AG09319 (cell line): ENCODE measurements at places on chromosomes 3 and 15.

GRCh38 chr3:72165317-72165716, 380.4 kb upstream of the PROK2 start:
- no peak for DNase-seq

GRCh38 chr3:37957539-37957936, 33.0 kb upstream of the VILL start:
- no peak for DNase-seq

GRCh38 chr3:12588039-12589009, 31.4 kb downstream of the MKRN2 start:
- no peak for DNase-seq

- DNase-seq, result no peak
These were observed 14.0 kb downstream of the H1-8 start for GRCh38 chr3:129556890-129557547.

DNA sequence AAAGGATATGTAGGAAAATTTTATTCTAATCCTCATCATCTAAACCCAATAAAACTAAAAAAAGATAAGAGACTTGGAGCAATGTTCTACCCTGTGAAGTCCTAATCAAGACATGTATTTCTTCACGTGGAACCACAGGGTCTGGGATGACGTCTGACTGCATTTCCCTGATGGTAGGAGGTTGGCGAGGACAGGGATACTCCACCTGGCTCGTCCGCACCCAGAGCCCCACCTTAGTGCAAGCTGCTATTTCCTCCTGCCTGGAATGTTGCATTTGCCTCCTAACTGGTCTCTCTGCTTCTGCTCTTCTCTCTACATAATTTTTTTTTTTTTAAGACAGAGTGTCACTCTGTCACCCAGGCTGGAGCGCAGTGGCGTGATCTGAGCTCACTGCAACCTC, 57.7 kb upstream of the RASGRP1 start:
- DNase-seq, result no peak

GRCh38 chr15:45064386-45064785, 41.4 kb downstream of the SORD start:
- no peak for DNase-seq

GRCh38 chr3:110093812-110094401, 756.6 kb upstream of the DPPA4 start:
- no peak for DNase-seq

- DNase-seq, result no peak
These were observed 443.5 kb downstream of the OTOL1 start for GRCh38 chr3:161939918-161940620.

GRCh38 chr3:130256821-130257340, 88.6 kb upstream of the COL6A5 start:
- DNase-seq, result no peak

DNA sequence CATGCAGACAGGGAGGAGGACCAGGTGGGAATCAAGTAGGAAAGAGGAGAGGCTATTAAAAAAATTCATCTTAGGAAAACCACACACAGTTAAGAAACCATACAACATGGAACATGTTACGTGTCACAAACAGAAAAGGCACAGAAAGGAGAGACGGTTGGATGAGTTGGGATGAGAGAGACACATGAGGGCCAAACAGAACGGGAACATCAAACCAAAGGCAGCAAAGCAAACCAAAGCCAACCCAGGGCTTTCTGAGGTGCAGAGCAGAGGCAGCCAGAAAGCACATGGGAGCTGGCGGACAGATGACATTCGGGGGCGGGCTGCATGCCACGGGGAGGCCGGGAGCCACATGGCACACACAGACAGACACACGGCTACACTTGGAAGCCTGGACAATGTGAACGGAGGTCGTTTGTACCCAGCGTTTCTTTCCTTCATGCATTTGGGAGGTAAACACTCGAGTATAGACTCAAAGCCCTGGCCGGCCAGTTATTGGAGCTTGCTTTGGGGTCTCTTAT, 8.6 kb upstream of the SEC13 start:
- DNase-seq, result no peak

DNA sequence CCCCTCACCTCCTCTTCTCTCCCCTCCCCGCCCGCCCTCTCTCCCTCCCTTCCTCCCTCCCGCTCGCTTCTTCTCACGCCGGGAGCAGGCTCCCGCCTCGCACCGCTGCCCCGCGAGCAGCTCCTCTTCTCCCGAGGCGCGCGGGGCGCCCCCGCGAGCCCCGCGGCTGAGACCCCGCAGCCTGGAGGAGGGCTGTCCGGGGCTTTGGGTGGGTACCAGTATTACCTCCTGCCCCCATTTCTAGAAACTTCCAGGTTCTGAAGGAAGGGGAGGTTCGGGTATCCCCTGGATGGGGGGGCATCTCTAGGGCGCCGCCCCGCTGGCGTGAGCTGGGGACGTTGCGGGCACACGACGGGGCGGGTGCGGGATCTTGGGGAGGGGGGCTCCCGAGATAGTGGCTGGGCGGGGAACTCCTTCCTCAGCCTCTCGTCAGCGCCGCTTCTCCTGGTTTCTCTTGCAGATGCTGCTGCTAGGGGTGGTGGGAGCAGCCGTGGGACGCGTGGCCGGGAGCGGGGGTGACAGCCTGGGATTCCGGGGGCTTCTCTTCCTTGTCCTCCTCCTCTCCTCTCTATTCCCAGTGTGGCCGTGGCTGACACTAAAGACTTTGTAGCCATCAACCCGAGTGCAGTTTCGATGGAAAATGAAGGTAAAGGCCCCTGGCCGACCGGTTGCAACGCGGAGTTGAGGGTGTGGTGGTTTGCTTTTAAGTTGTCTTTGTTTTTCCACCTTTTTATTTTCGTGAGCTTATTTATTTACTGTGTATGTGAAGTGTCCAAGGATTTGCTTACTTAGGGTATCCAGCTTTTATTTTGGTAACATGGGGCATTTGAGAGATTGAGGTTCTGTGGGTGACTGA, 474 bp downstream of the ATP2C1 start:
- DNase-seq, result no peak

DNA sequence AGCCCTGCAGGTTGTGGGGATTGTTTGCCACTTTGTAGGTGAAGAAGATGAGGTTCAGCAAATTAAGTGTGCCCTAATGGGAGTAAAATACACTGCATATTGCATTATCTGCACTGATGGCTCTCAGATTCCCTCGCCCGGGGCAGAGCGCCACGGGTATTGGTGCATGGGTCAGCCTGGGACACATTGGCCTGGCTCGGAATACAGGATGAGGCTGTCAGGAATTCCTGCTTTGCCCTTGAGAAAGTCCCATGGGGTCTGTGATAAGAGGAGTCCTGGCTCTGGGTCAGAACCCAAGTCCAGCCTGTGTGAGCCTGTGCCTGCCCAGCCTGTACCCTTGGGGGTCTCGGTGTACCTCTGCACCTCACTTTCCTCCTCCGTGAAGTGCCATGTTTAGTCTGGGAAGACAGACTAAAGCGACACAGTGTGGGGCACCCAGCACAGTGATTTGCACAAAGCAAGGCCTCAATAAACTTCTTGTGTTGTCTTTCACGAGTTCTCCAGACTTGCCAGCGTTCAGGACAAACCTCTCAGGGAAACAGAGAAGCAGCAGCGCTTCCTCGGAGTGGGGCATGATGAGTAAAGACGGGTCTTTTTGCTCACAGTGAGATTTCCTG, 107.6 kb downstream of the LRRK1 start:
- no peak for DNase-seq

DNA sequence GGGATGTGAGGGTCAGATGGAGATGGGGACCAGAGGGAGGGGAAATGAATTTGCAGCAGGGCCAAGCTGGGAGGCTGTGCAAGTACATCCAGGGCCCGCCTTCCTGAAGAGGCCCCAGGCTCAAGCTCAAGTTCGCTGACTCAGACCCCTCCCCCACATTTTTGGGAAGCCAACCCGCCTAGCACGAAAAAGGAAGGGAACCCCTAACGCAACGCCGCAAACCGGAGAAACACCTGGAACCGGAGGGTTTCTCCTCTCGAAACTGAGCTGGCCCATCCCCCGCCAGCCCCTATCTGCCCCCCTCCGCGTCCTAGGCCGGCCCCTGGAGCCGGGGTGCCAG, 624 bp downstream of the AP3B2 start:
- DNase-seq, result no peak

- DNase-seq, result no peak
These were observed 1384.0 kb downstream of the ZPLD1 start for GRCh38 chr3:103818800-103819199.

- no peak for DNase-seq
These were observed 21.0 kb downstream of the GLCE start for GRCh38 chr15:69181424-69181823.

DNA sequence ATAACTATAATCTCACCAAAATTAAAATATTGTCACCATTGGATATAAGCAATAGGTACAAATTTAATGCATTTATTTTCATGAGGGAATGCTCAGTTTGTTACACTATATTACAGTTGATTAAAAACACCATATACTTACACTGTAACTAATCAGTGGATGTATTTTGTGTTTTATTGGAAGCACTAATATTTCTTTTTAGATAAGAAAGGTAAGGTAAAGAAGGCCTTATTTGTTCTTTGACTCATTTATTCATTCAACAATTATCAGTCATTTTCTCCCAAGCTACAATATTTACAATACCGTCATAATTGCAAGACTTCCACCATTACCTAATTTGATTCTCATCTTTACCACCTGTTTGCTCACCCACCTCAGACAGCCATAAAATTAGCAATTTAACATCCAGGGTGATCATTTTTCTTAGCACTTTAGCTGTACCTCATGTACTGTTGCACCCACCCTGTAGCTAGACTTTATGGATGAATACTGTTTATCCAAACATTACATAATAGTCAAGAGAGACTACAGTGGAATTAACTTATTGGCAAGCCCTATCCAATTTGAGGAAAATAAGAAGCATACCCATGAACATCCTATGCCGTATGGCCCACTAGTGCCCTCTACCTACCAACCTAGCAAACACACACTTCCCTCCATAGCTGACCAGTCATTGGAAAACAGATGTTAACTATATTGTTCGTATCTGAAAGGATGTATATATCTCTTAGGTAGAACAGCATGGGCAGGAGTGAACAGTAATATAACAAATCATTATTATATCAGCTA, 229.6 kb downstream of the BBX start:
- no peak for DNase-seq

- no peak for DNase-seq
These were observed 109.6 kb upstream of the PHLDB2 start for GRCh38 chr3:111749171-111750170.

DNA sequence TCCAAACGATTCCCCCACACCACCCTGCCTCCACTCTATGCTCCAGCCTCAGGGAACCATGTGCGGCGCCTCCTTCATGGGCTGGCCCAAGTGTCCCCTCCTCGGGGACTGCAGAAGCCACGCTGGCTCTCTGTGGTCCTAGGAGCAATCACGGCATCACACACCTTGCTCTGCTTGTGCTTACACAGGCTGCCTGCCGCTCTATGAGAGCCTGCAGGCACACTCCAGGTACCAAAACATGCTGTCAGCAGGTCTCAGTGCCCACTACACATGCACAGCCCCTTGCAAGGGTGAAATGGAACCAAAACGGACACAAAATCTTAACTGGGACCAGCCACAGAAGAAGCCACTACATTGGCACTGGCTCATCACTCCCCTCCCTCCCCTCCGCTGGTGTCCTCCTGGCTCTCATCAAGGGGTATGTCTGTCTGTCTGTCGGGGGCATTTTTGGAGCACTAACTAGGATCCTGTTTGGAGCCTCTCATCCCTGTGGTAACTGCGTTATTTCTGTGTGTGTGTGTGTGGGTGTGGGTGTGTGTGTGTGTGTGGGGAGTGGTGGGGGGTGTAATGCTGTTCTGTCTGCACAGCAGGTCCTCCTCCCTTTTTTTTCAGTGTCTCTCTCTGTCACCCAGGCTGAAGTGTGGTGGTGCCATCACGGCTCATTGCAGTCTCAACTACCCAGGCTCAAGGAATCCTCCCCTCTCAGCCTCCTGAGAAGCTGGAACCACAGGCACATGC, 60.6 kb downstream of the DHX30 start:
- DNase-seq, result no peak

GRCh38 chr3:119395923-119396358, 67.5 kb downstream of the TMEM39A start:
- no peak for DNase-seq

DNA sequence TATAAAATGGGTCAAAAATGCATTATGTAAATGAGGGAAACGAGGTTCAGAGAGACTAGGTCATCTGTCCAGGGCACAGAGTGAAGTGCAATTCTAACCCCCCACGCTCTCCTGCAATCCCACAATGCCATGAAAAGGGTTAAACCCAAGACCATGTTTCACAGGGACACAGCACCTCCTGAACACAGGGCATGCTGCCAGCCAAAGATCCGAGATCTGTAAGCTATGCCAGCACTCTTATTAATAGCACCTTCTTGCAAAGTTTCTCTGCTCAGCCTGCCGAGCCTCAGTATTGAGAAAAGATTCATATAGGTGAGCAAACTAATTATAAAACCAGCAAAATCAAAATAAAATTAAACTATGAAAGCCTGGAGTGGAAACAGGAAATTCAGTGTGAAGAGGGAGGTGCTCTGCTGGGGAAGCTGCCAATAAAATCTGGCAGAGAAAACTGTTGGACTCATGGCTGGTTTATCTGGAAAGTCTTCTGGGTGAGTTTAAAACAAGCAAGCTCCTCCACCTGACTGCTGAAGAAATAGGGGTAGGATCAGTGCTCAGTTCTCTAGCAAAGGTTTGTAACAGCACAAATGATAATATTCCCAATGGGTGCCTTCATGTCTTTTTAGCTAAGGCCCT, 50.3 kb downstream of the LRIG1 start:
- no peak for DNase-seq

DNA sequence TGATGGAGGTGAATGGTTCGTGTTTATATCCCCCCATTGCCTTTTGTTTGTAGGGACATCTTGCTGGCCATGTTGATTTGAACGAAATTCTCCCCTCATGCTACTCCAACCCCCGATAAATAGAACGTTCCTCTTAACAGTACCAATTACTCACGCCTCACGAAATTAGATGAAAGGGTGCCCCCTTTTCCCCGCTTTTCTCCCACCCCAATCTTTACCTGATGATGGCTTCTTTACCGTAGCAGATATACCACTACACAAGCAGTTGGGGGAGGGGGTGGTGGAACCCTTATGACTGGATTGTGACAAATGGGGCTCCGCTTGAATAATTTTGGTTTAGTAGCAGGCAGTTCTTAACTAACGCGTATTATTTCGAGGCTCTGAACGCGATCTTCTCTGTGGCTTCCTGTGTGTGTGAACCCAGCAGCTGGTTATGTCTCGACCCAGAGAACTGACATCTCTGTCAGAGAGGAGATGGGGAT, 1.1 kb downstream of the PIAS1 start:
- no peak for DNase-seq

- no peak for DNase-seq
These were observed 311.2 kb downstream of the OCA2 start for GRCh38 chr15:27787931-27788330.

- no peak for DNase-seq
These were observed 26.4 kb upstream of the KBTBD12 start for GRCh38 chr3:127888564-127889107.

GRCh38 chr3:24582431-24583403, 88.1 kb upstream of the THRB start:
- no peak for DNase-seq

DNA sequence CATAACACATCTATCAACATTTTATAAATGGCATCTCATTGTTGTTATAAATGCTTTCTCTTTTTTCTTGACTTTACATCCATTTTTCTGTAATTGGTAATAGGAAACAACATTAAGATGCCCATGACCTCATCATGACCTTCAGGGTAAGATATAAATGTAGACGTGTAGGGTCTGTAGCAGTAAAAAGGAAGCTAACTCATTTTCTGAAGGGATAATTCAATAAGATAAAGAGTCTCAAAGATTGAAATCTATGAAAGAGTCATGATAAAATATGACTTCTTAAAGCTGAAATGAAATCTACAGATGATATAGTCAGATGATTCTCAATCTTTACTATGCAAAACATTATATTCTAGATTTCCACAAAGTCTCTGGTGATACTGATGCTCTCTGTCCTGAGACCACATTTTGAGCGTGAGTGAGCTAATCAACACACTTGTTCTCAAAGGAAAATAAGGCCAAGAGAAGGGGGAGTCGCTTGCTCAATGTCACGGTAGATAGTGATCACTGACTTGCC, 38.5 kb downstream of the TPRG1 start:
- DNase-seq, result no peak
